ENCODE measurements at places on chromosomes 3 and 15.

- DNase-seq, result no peak
These were observed 362.4 kb upstream of the LRRC3B start for GRCh38 chr3:26260139-26260538.

DNA sequence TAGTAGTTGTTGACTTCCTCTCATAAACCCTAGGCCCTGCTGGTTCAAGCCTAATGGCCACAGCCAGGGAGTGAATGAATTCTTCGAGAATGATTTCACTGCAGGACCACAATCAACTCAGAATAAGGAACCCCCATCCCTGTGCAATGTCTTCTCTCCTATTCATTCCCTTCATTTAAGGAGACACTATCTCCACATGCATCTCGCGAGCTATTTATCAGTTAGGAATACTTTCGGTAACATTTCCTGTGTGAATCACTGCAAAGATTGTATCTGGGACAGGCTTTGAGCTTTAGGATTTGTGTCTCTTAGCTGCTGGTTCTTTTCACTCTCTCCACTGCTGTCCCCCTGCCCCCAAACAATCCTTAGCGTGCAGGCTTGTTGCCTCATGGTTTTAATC is 94.4 kb downstream of the MYLK start:
- DNase-seq, result no peak

GRCh38 chr15:68666120-68666811 is 87.5 kb downstream of the CORO2B start:
- no peak for DNase-seq

DNA sequence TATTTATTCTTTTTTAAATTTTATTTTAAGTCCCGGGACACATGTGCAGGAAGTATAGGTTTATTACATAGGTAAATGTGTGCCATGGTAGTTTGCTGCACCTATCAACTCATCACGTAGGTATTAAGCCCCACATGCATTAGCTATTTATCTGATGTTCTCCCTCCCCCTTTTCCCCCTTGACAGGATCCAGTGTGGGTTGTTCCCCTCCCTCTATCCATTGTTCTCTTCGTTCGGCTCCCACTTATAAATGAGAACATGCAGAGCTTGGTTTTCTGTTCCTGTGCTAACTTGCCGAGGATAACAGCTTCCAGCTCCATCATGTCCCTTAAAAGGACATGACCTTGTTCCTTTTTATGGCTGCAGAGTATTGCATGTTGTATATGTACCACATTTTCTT is 220.3 kb downstream of the OCA2 start:
- DNase-seq, result no peak

DNA sequence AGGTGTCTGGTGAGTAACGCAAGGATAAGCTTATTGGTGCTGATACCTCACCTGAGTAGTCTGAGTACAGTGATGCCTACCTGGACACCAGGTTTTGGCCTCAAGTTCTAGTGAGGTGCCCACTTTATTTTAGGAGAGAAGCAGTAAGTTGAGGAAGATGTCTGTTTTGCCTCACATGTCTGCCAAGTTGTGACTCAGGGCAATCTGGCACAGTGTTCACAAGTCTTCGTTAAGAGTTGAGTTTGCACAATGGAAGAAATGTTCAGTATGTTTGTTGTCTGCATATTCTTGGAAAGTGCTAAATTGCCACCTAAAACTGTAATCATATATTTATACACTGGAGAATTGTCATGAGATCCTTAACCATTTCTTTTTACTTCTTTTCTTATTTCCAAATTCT is 122.2 kb downstream of the KCNH8 start:
- DNase-seq, result no peak
